Activated naive CD4-positive, alpha-beta T cell treated with anti-CD3 and anti-CD28 coated beads, Interleukin-2, amount 50 U/mL, for 72 hours (primary cell): ENCODE measurements at places on chromosomes 4 and X.
A peak's percentile ranks its signal among the peaks of the same experiment; 100 is the strongest.

DNA sequence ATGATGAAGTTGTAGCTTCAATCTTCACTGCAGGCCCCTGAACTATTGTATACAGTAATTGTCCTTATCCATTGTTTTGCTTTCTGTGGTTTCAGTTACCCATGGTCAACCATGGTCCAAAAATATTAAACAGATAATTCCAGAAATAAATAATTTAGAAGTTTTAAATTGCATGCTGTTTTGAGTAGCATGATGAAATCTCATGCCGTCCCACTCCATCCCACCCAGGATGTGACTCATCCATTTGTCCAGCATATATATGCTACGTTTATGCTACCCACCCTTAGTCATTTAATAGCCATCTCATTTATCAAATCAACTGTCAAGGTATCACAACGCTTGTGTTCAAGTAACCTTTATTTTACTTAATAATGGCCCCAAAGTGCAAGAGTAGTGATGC lies 34.5 kb downstream of the IQCM start:
- no peak for DNase-seq

GRCh38 chr4:154422152-154422551 lies 69.4 kb downstream of the DCHS2 start:
- DNase-seq = no peak

DNA sequence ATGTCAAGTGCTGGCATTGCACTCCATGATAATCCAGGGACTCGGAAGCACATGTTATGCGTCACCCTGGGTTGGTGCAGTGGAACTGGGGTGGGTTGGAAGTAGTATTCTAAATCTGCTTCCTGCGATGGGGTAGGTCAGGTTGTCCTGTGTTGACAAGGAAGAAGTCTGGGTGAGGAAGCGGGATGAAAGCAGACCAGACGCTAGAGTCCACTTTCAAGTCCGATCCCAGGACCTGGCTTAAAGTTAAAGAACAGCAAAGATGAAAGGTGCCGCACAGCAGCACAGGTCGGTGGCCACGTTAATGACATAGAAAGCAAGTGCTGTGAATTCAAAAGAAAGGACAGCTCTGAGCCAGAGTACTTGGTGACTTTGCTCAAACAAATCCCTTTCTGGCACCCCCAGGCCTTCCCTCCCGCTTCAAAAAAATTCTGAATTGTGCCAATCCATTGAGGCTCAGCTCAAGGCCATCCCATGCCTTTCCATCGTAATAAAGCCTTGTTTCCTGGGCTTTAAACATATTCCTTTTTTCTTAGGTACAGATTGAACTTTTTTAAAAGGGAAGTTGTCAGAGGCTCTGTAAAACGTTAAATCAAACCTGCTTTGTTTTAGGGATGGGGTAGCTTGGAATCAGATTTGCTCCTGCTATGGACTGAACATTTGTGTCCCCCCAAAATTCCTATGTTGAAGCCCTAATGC lies 117.7 kb downstream of the PTTG2 start:
- DNase-seq = no peak

DNA sequence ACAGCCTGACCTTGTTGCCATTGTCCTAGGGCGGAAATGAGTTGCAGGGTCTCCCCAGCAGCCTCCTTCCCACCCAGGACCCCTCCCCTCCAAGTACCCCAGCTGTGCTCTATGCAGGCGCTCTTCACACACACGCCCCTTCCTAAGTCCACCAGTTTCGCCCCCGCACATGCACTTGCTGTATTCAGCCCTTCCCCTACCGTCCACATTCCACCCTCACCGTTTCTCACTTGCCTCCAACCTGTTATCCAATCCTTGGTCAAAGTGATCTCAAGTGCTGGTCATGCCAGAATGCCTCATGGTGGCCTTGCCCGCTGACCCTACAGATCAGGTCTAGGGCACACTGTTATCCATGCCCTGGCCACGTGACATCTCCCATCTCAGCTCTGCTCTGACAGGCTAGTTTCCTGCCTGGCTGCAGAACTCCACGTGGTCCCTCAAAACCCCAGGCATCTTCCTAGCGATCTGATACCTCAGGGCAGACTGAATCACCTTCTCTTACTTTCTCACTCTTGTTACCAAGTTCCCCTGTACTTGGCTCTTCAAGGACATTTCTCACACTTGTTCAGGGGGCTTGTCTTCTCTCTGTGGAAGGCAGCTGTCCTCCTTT lies 39.7 kb downstream of the NSG1 start:
- DNase-seq = no peak

GRCh38 chr4:143586080-143586479 lies 72.6 kb downstream of the SMARCA5 start:
- no peak for DNase-seq

GRCh38 chr4:3346146-3346545 lies 53.3 kb downstream of the RGS12 start:
- DNase-seq = peak; percentile 38

GRCh38 chr4:114595207-114595606 lies 3.4 kb upstream of the UGT8 start:
- no peak for DNase-seq
